Peyer's patch (tissue), 4 donors: ENCODE measurements at places on chromosomes 13 and 19. TPM values are rescaled to one million over a fixed set of nuclear protein-coding genes. Genes with fewer than 3 reads are reported as not detected.

DNA sequence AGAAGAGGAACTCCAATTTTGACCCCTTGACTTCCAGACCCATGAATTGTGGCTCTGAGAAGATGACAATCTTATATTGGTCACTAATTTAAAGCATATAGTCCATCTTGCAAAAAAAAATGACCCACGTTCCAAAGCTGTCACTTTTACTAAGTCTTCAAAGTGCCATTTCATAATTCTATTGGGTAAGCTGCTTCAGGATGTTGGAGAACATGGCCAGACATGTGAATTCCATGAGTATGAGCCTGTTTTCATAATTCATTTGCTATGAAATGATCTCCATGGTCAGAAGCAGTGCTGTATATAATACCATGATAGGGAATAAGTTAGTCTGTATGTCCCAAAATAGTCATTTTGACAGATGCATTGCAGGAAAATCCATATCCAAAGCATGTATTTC is 1787.3 kb downstream of the SLITRK5 start:
- no peak overlapping the region for H3K4me3 ChIP-seq
- H3K36me3 ChIP-seq = no peaks in the 10 kb centered on the region
- no peaks in the 10 kb centered on the region for H3K27me3 ChIP-seq
- DNase-seq = no peak
- H3K4me1 ChIP-seq = no peaks in the 10 kb centered on the region

- peaks cover 3% of the 10 kb centered on the region for H3K4me1 ChIP-seq
- H3K36me3 ChIP-seq = no peaks in the 10 kb centered on the region
- H3K4me3 ChIP-seq = no peak overlapping the region
- no peak overlapping the region for H3K27ac ChIP-seq
- DNase-seq = no peak
Measured at GRCh38 chr13:22428188-22428828, 752.5 kb upstream of the SGCG start.

GRCh38 chr13:65125236-65125635 is 2104.9 kb downstream of the PCDH9 start:
- H3K4me1 ChIP-seq = no peaks in the 10 kb centered on the region
- no peak overlapping the region for H3K4me3 ChIP-seq
- DNase-seq = no peak
- no peaks in the 10 kb centered on the region for H3K36me3 ChIP-seq

DNA sequence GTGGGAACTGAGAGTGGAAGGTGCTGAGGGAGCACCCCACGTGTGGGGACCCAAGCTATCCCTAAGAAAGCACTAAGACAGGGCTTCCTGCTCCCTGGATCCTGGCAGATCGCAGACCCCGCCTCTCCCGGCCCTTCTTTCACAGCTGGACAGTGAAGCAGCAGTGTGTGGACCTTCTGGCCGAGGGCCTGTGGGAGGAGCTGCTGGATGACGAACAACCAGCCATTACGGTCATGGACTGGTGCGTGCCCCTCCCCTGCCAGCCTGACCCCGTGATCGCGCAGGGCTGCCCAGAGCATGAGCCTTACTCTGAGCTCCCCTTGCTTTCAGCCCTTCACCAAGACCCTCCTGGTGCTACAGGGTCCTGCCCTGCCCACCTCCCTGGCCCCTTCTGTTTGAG is 2.3 kb downstream of the NCCRP1 start:
- H3K27me3 ChIP-seq = no peaks in the 10 kb centered on the region
- no peaks in the 10 kb centered on the region for H3K4me1 ChIP-seq
- H3K27ac ChIP-seq = no peak overlapping the region
- no peaks in the 10 kb centered on the region for H3K36me3 ChIP-seq

GRCh38 chr13:28501547-28501946 is 6.6 kb upstream of the FLT1 start:
- no peak overlapping the region for H3K4me3 ChIP-seq
- H3K4me1 ChIP-seq = no peaks in the 10 kb centered on the region
- no peak overlapping the region for H3K27ac ChIP-seq
- no peaks in the 10 kb centered on the region for H3K27me3 ChIP-seq

GRCh38 chr13:85799097-85799582 is at the start of gene SLITRK6:
Gene SLITRK6, minus strand, starts transcription at chr13:85799419. Its CDS starts 2,911 bp downstream, at chr13:85796508.
- H3K27ac ChIP-seq = no peak within 1 kb of the TSS
- no peaks in the 10 kb centered on the region for H3K27me3 ChIP-seq
- peak within 1 kb of the TSS; percentile 18 for H3K4me3 ChIP-seq
- no peak for DNase-seq
- H3K4me1 ChIP-seq = no peaks in the 10 kb centered on the region

DNA sequence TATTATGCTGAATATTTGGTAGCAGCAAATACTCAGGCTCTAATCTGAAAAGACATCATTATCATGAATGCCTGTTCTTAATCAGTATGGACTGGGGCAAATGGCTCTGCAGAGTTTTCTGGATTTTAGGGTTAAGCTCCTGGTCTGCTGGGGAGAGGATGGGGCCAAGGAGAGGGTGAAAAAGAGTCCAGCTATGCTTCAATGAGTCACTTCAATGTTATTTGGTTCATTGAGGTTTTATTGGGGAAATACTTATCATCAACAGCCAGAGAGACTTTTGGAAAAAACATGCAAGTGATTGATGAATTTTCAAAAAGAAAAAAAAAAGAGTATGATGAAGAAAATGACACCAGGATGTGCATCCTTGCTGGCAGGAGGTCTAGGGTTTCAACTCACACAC is 278.3 kb downstream of the UQCRFS1 start:
- H3K36me3 ChIP-seq = no peaks in the 10 kb centered on the region
- no peak for DNase-seq
- no peak overlapping the region for H3K27ac ChIP-seq
- H3K4me3 ChIP-seq = no peak overlapping the region
- no peaks in the 10 kb centered on the region for H3K4me1 ChIP-seq

DNA sequence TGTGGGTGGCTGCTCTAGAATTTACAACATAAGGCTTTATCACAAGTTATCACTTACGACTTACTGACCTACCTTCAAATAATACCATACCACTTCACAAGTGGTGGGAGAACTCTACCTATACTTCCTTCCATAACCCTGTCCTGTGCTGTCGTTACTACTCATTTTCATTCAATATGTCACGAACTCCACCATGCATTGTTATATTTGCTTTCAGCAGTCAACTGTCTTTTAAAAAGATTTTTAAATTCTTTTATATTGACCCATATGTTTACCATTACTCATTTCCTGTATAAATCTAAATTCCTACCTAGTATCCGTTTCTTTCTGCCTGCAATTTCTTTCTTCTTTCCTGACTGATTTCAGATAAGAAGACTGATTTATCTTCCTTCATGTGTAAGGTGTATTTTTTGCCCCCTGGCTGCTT is 200.0 kb downstream of the KLF12 start:
- no peak overlapping the region for H3K27ac ChIP-seq
- no peak overlapping the region for H3K4me3 ChIP-seq
- H3K27me3 ChIP-seq = no peaks in the 10 kb centered on the region
- no peaks in the 10 kb centered on the region for H3K4me1 ChIP-seq
- no peak for DNase-seq

- no peak overlapping the region for H3K4me3 ChIP-seq
- H3K27me3 ChIP-seq = no peaks in the 10 kb centered on the region
- no peaks in the 10 kb centered on the region for H3K36me3 ChIP-seq
- H3K4me1 ChIP-seq = no peaks in the 10 kb centered on the region
- DNase-seq = no peak
- no peak overlapping the region for H3K27ac ChIP-seq
Measured at GRCh38 chr19:33948651-33949335, 152.1 kb downstream of the KCTD15 start.

- H3K4me3 ChIP-seq = no peak overlapping the region
- H3K27me3 ChIP-seq = no peaks in the 10 kb centered on the region
- DNase-seq = no peak
- no peaks in the 10 kb centered on the region for H3K4me1 ChIP-seq
Measured at GRCh38 chr13:73995736-73996135, 138.5 kb downstream of the KLF12 start.

DNA sequence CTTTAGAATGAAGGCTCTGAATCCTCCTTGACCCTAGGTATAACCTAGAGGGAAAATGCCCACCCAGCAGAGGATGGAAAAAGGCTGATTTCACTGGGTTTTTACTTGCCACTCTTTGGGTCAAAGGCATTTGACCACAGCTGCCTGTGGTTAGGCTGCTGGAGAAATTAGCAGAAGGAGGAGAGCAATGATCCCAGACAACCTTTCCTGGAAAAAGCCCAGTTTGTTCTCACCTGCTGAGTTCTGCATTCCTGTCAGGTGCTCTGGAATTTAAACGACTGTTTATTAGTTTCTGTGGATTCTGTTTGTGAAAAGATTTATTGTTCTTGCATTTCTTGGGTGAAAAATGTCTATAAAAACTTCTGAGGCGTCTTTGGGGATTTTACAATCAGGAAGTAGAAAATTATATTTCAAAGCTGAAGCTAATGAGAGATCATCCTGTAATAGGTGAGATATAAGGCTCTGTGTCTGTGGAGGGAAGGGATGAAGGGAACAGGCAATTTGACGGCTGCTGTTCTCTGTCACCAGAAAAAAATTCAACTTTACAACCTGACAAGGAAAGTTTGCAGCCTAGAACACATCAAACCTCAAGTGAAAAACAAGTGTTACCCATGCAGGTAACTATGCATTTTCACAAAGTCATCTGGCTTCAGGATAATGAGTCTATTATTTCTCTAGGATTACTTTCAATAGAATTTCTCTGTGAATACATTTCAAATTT is 519.7 kb downstream of the DIAPH3 start:
- H3K36me3 ChIP-seq = no peaks in the 10 kb centered on the region
- no peak overlapping the region for H3K4me3 ChIP-seq
- no peak for DNase-seq

DNA sequence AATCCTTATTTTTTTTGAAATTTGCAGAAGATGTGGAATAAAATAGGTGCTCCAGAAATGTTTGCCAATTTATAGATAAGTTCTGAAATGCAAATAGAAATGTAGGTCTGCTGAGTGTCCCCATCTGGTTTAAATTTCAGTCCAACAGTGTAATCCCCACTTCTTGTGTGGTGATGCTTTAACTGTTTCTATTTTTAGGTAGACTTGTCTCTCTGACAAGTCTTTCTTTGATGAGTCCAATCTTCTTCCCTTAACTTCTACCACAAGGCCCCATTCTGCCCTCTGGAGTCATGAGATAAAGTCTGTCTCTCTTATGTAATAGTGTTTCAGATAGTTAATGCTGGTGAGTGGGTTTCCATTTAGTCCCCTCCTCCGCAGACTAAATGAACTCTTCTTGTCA is 390.4 kb downstream of the RFC3 start:
- no peak overlapping the region for H3K27ac ChIP-seq
- no peak overlapping the region for H3K4me3 ChIP-seq
- H3K27me3 ChIP-seq = no peaks in the 10 kb centered on the region
- H3K36me3 ChIP-seq = no peaks in the 10 kb centered on the region
- no peaks in the 10 kb centered on the region for H3K4me1 ChIP-seq

- no peaks in the 10 kb centered on the region for H3K36me3 ChIP-seq
- no peak overlapping the region for H3K27ac ChIP-seq
- H3K4me1 ChIP-seq = no peaks in the 10 kb centered on the region
- H3K27me3 ChIP-seq = no peaks in the 10 kb centered on the region
- DNase-seq = no peak
Measured at GRCh38 chr13:97573011-97573410, 139.0 kb downstream of the RAP2A start.

- no peak for DNase-seq
- H3K4me1 ChIP-seq = no peaks in the 10 kb centered on the region
- H3K27me3 ChIP-seq = no peaks in the 10 kb centered on the region
- H3K36me3 ChIP-seq = no peaks in the 10 kb centered on the region
Measured at GRCh38 chr13:73250061-73250460, 191.3 kb downstream of the KLF5 start.

DNA sequence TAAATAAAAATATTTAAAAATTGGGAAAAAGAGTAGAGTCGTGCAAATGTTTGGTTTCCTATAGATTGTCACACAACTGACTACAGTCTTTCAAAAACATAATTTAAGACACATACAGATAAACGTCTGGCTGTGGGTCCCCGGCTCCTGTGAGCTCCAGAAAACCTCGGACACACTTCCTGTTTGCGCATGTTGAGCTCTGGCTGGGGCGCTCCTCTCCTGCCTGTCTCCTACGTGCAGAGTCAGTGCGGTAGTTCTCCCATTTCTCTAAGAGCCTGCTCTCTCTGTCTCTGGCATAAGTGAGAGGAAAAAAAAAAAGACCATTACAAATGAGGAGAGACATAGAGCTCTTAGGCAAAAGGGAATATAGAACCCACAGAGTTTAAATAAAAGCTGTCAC is 128.2 kb upstream of the OBI1 start:
- H3K36me3 ChIP-seq = no peaks in the 10 kb centered on the region
- H3K27me3 ChIP-seq = no peaks in the 10 kb centered on the region
- H3K27ac ChIP-seq = no peak overlapping the region
- H3K4me1 ChIP-seq = no peaks in the 10 kb centered on the region
- DNase-seq = no peak
- no peak overlapping the region for H3K4me3 ChIP-seq

DNA sequence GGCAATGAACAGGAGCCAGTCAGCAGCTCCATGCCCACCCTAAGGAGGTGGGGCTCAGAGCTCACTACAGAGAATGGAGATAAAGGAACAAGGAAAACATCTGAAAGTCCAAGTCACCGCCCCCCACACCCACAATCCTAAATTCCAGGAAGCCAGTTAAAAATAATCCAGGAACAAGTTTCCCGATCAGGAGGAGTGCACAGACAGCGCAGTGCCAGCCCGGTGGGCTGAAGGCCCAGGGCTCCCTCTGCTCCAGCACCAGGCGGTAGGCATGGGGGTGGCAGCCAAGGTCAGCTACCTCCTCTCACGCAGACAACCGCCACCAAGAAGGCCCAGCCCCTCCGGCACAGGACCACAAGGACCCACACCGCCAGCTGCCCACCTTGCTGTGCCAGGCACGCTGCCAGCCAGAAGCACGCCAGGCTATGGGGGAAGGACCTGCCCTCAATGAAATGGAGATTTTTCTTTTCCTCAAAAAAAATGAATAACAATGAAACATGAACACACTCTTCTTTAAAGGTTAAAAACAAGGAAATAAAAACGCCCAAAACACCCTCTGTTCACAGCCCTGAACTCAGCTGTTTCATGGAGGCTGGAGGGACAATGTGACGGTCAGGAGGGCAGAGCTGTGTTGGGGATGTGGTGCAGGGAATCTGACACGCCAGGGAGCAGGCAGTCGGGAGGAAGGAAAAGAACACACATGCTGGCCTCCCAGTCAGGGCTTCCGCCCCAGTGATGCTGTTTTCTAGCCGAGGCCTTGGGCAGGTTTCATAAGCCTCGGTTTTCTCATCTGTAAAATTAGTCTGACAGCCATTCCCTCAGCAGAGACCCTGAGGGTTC is 11.0 kb downstream of the STK24 start:
- peak overlapping the region; percentile 30 for H3K27ac ChIP-seq
- peaks cover 53% of the 10 kb centered on the region for H3K4me1 ChIP-seq
- no peak overlapping the region for H3K4me3 ChIP-seq
- H3K27me3 ChIP-seq = no peaks in the 10 kb centered on the region

GRCh38 chr19:40588110-40588854 is 11.6 kb downstream of the SHKBP1 start:
- DNase-seq = no peak
- H3K27ac ChIP-seq = no peak overlapping the region
- no peak overlapping the region for H3K4me3 ChIP-seq
- no peaks in the 10 kb centered on the region for H3K4me1 ChIP-seq

Gene GAPDHS
- not detected for total RNA-seq

Gene SOHLH2
- not detected for total RNA-seq

Gene APOC4
- total RNA-seq = not detected

Gene GPR183
- 24.8 TPM for total RNA-seq

Gene SBK3
- total RNA-seq = not detected

Gene ZNF582
- total RNA-seq = 4.0 TPM

Gene ESD
- total RNA-seq = 68.6 TPM

Gene ZNF441
- 11.3 TPM for total RNA-seq

Gene RDH8
- not detected for total RNA-seq

Gene PRRG2
- 20.8 TPM for total RNA-seq

Gene VSTM1
- not detected for total RNA-seq

Gene CYP2B6
- total RNA-seq = 20.8 TPM
